ENCODE measurements at places on chromosomes 5 and 9. TPM values are rescaled to one million over a fixed set of nuclear protein-coding genes. Genes with fewer than 3 reads are reported as not detected.

GRCh38 chr9:106287091-106287631 lies 575.8 kb upstream of the ZNF462 start:
- H3K36me3 ChIP-seq = no peaks in the 10 kb centered on the region
- H3K4me1 ChIP-seq = peaks cover 4% of the 10 kb centered on the region
- H3K27me3 ChIP-seq = no peaks in the 10 kb centered on the region
- H3K4me3 ChIP-seq = no peak overlapping the region
- DNase-seq = no peak

GRCh38 chr5:58545912-58546311 lies 37.0 kb upstream of the RAB3C start:
- DNase-seq = no peak
- no peak overlapping the region for H3K27ac ChIP-seq
- H3K27me3 ChIP-seq = no peaks in the 10 kb centered on the region

DNA sequence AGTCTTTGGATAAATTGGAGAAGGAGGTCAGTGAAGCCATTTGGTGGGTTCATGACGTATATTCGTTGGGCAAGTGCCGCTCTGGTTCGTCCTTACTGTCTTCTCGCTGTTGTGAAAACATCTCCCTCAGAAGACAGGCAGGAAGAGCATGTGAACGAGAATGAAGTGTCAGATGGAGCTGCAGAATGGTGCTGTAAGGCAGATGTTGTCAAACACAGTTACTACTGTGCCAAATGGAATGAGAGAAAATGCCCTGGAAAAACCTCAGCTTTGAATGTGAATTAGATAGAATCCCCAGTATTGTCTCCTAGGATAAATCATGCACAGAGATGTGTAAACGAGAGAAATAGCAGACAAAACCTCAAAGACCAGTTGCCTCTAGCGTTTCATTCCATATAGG lies 121.5 kb downstream of the CAMK4 start:
- H3K4me3 ChIP-seq = no peak overlapping the region
- no peak for DNase-seq
- no peaks in the 10 kb centered on the region for H3K4me1 ChIP-seq
- H3K27me3 ChIP-seq = no peaks in the 10 kb centered on the region

- no peaks in the 10 kb centered on the region for H3K27me3 ChIP-seq
- H3K4me3 ChIP-seq = no peak overlapping the region
- no peak overlapping the region for H3K27ac ChIP-seq
- no peak for DNase-seq
- H3K36me3 ChIP-seq = no peaks in the 10 kb centered on the region
- H3K4me1 ChIP-seq = no peaks in the 10 kb centered on the region
These were observed 495.1 kb upstream of the DAB2 start for GRCh38 chr5:39919876-39920275.

GRCh38 chr5:50749873-50750272 lies 83.4 kb downstream of the PARP8 start:
- no peaks in the 10 kb centered on the region for H3K4me1 ChIP-seq
- H3K36me3 ChIP-seq = no peaks in the 10 kb centered on the region
- H3K4me3 ChIP-seq = no peak overlapping the region

GOLM1 gene
- total RNA-seq = 87.5 TPM
